Neural progenitor cell (in vitro differentiated cells): ENCODE measurements at places on chromosomes 1 and 21. TPM values are rescaled to one million over a fixed set of nuclear protein-coding genes. Genes with fewer than 3 reads are reported as not detected.

The PTPN14 gene
- 27.3 and 28.3 TPM in 2 replicates for total RNA-seq

The KDF1 gene
- 1.1 TPM in 1 of 2 replicates, not detected in the other for total RNA-seq

The PCP4 gene
- 0.81 TPM in 1 of 2 replicates, not detected in the other for total RNA-seq

The LMX1A gene
- 6.6 and 8.7 TPM in 2 replicates for total RNA-seq

The SPRR2E gene
- not detected in 2 replicates for total RNA-seq

The YTHDF2 gene
- 107 and 120 TPM in 2 replicates for total RNA-seq

The ENAH gene
- total RNA-seq, result 230 and 346 TPM in 2 replicates

The PPIAL4G gene
- total RNA-seq, result 0.03 and 0.09 TPM in 2 replicates

The NOS1AP gene
- 2.4 and 5.9 TPM in 2 replicates for total RNA-seq

The BRDT gene
- total RNA-seq, result not detected in 2 replicates

The OR6N1 gene
- total RNA-seq, result not detected in 2 replicates

The OR10J1 gene
- total RNA-seq, result not detected in 2 replicates

The PTP4A2 gene
- total RNA-seq, result 211 and 540 TPM in 2 replicates
